ENCODE measurements at places on chromosomes 13 and 19.

- no peak for DNase-seq
Measured at GRCh38 chr19:41377977-41378709, 1.8 kb downstream of the TMEM91 start.

DNA sequence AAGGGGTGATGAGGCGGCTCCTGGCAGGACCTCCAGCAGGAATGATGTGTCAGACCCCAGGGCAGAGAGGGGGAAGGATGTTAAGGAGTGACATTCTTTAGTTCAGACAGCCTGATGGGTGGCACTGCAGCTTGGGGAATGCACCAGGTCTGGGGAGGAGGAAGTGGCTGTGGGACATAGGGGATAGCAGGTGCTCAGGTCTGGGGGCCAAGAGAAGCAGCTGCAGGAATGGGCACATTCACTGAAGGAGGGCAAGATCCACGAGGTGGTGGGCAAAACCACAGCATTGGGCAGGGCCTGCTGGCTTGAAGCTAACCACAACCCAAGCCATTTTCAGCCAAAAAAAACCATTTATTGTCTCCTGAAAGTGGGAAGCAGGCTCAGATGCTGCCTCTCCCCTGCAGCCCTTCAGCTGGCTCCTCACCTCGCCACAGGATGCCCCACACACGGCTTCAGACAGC is 26.5 kb downstream of the COMP start:
- no peak for DNase-seq

DNA sequence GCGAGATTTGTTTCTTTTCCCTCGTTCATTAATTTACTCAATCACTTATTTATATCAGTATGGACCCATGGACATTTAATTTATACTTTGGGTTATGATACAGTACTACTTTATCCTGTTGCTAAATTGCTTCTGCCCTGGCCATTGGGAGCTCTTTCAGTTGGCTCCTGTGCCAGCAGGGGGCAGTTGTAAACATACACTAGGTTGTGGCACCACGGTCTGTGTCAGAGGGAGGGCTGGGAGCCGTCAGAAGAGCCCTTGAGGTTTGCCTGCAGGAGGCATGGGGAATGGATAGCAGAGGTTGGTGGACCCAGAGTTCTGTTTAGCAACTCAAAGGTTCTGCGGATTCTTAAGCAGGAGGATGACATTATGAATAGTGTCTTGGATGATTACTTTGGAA is 94.3 kb downstream of the ERCC5 start:
- DNase-seq = no peak

GRCh38 chr19:4575267-4576015 is 16.0 kb upstream of the SEMA6B start:
- DNase-seq = no peak

DNA sequence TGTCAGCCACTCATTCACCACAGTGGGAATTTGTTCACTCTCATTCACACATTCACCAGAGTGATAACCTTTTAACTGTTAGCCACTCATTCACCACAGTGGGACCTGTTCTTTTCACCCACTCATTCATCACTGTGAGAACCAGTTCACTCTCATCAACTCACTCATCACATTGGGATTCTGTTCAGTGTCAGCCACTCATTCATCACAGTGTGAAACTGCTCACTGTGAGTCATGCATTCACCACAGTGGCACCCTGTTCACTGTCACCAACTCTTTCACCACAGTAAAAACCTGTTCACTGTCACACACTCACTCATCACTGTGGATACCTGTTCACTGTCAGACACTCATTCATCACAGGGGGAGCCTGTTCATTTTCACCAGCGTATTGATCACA is 43.5 kb upstream of the ZNF85 start:
- no peak for DNase-seq

GRCh38 chr19:2289714-2290435 is 7.9 kb upstream of the PEAK3 start:
- DNase-seq = no peak

- no peak for DNase-seq
Measured at GRCh38 chr19:40778706-40779284, 748 bp downstream of the RAB4B start.

DNA sequence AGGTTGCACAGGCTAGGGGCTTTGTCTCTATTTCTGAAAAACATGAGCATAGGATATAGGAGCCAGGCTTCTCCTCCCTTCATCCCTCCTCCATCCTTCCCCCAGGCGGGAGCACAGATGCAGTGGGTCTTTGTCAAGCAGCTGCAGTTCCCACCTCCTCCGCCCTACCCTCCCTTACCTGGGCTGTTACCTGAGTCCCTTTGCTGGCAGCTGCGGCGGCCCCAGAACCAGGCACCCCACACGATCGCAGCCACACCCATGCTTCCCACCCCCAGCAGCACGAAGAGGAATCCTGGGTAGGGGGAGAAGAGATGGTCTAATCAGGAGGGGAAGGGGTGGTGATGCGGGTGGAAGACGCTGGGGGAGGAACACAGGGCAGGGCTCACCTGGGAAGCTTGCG is 7.8 kb downstream of the TMIGD2 start:
- no peak for DNase-seq

DNA sequence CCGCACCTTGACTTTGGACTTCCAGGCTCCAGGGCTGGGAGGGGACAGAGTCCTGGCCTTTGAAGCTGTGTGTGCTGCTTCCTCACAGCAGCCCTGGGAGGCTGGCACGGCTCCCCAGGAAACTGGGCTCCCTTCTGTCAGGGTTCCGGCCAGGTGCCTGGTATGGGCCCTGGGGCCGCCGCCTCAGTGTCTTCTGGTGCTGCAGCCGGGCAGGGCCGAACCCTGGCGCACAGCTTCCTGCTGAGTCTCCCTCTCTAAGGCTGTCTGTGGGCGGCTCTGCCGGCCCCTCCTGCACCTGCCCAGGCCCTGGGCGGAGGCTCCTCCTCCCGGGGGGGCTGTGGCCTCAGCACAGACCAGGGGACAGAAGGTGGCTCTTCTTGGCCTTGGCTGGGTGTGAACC is 32.4 kb downstream of the GPX4 start:
- DNase-seq = no peak

DNA sequence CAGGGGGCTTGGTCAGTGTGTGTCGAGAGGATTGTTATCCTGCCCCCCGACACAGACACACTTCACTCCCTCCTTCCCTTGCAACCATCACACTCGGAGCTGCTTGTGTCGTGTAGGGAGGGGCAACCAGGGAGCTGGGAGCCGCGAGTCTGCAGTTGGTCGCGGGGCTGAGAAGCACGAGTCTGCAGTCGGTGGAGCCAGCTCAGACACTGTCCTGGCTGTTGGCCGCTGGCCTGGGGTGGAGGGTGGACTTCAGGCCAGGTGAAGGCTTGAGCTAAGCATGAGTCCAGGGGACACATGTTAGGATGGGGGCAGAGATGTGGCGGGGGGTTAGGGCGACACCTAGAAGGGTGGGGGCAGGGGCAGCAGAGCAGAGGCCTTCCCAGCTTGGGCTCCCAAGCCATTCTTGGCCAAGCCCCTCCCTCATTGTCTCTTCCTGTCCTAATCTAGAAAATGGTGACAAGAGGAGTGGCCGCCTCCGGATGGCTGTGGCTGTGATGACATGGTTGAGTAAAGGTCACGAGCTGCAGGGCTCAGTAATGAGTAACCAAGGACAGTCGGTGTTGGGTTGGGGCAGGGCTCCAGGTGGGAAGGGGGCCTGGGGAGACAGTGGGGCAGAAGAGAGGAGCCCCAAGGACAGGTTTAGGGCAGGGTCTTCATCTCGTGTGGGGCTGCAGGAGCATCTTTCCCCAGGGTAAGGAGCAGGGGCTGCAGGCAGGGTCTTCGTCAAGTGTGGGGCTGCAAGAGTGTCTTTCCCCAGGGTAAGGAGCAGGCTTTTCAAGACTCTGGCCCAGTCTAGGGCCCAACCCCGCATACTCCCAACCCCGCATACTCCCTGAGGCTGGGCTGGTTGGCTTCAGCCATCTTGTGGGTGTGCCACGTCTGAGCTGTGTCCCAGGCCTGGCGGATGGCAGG is 8.6 kb downstream of the PPP5C start:
- no peak for DNase-seq

DNA sequence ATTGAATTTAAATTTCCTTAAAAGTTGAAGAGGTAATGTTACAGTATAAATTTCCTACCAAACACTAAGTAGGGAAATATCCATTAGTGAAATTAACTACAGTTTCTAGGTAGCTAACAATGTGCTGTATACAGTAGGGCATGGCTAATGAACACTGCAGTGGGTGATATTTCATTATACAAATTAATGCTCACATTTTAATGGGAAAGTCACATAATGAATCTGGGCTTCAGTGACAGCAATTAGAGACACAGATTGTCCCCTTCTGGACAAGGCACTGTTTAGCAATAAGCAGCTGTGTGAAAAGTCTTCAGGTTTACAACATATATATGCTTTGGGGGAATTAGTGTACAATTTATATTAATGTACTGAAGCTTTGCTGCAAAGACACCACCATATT is 169.4 kb downstream of the ZNF536 start:
- DNase-seq = no peak

DNA sequence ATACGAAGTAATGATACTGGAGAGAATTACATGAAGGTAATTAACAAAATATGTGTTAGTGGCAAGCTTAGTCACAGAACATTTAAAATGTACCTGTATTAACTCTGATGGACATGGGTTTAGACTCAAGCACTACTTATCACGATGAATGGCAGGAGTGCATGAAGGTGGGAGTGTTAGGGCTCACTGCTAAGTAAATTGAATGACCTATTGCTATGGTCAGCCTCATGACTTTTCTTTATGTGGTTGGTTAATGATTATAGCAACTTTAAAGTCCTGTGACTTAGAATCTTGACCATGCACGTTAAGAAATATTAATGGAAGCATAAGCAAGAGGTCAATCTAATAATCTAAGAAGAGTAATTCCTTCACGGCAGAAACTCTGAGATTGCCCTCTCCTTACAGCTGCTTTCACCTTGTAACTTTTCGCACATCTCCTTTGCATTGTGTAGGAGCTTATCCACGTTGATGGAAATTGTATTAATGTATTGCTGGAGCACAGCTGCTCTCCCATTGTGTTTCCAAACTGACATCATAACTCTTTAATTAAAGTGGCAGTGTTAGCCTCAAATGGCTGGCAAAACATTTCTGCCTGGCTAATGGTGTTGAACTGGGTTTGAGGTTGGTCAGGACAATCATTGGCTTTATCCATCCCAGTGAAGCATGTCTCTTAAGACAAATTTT is 114.5 kb downstream of the RXFP2 start:
- no peak for DNase-seq

DNA sequence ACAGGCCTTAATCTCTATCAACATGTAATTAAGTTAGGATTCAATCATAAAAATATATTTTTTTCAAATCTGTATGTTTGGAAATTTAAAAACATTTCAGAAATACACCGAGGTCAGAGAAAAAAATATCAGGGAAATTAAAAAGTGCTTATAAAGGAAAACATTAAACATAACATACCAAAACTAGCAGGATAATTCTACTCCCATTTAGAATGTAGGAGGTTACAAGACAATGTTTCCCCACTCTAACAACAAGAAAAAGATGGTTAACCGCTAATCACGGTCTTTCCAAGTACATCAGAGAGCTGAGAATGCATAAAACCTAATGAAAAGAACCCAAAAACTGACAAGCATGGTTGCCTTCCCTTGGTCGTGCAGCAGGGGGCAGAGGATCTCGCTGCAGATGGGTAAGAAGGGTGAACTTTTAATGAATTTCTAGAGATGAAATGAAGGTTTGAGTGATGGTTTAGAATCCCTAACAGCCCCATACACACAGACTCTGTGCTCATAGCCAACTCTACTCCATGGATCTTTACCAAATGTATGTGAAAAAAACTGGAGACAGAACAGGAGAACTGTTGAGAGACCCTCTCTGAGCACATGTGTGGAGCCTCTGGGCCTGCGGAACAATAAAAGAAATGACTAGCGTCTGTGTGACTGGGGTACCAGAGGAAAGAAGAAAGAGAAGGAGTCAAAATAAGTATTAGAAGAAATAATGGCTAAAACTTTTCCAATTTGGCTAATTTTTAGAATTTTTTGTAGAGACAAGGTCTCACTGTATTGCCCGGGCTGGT is 51.3 kb upstream of the LSM14A start:
- DNase-seq = peak; percentile 43

DNA sequence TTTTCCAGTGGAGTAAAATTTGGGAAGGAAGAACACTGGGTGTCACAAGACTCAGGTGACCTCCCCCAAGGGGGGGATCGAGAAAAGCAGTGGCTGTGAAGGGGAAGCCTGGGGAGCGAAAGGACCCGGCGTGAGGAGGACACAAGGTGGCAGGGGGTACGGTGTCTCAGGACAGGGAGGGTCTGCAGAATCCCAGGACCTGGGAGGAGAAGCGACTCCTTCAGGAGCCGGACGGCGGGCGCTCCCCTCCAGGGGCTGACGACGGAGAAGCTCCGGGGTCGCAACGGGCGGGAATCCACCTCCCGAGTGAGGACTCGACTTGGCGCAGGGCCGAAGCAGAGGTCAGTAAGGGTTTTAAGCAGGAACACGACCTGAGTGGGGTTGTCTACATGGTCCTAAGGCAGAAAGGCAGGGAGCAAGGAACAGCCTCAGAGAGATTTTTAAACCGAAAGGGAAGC is 529 bp downstream of the ZNF836 start:
- DNase-seq = no peak

- DNase-seq = no peak
Measured at GRCh38 chr13:112236016-112236415, 140.1 kb upstream of the SPACA7 start.

- DNase-seq = no peak
Measured at GRCh38 chr13:67023130-67023876, 206.8 kb downstream of the PCDH9 start.

GRCh38 chr13:95485045-95485517 is 67.4 kb upstream of the CLDN10 start:
- no peak for DNase-seq

- DNase-seq = no peak
Measured at GRCh38 chr13:47816831-47817230, 184.2 kb downstream of the SUCLA2 start.

DNA sequence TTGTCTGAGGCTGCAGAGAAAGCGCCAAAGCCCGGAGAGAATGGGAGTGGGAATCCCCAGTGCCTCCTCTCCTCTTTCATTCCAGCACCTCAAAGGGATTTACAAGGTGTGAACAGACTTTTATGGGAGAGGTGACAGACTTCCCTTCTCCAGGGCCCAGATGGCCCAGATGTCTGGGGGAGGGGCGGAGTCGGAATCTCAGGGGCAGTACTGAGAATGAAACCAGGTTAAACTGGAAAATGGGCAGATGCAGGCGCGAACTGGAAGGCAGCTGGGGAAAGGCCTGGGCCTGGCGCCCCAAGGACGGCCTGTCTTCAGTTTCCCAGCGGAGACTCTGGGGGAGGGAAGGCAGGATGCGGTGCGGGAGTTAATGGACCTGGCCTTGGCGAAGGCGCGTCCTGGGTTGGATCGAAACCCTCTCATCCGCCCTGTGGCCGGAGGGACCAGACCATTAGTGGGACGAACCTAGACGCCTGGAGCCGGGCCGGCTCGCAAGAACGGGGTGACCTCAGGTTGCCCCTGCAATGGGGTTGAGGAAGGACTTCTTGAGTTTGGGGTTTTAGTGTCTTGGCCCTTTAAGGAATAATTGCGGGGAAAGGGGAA is 592 bp upstream of the TRIP10 start:
- no peak for DNase-seq

GRCh38 chr13:30038884-30039283 is 188.5 kb upstream of the UBL3 start:
- no peak for DNase-seq
